ENCODE measurements at places on chromosomes 11 and 22.

DNA sequence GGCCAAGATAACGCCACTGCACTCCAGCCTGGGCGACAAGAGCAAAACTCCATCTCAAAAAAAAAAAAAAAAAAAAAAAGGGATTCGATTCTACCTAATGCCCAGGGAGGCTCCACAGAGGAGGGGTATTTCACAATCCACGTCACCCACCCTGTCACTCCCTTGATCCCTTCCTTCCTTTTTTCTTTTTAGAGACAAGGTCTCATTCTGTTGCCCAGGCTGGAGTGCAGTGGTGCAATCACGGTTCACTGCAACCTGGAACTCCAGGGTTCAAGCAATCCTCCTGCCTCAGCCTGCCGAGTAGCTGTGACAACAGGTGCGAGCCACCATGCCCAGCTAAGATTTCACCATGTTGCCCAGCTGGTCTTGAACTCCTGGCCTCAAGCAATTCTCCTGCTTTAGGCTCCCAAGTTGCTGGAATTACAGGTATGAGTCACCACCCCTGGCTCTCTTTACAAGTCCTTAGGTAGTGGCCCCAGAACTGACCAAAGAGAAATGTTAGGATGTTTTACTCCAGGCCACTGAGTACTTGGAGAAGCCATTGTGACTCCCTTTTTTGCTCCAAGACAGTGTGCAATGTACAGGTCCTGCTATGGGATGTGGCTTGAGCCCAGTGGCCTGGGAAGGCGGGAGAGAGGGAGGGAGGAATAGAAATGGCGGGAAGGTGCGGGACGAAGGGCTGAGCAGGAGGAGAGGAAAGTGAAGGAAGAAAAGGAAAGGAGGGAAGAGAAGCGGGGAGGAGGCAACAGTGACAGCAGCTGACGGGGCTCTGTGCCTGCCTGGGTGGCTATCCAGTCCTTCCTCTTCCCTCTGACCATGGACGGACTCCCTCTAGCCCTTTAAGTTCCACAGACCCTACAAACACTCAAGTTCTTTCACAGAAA, 11.8 kb upstream of the FXYD2 start:
- DNase-seq, result no peak

DNA sequence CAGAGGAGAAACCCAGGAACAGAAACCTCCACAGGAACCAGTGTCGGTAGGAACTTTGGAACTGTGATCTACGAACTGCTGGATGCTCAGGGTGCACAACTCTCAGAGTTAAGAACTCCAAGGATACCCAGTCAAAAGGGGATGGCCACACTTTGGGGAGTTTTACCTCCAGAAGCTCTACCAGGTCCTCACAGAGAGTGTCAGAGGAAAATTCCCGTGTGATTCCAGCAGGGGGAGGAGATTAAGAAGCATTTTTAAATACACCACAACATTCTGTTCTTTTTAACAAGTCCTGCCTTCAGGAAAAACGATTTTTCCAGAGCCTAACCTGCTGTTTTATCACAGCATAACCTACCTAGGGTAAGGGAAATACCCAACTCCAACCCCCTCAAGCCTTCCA, 104.0 kb downstream of the SOX6 start:
- DNase-seq, result no peak

DNA sequence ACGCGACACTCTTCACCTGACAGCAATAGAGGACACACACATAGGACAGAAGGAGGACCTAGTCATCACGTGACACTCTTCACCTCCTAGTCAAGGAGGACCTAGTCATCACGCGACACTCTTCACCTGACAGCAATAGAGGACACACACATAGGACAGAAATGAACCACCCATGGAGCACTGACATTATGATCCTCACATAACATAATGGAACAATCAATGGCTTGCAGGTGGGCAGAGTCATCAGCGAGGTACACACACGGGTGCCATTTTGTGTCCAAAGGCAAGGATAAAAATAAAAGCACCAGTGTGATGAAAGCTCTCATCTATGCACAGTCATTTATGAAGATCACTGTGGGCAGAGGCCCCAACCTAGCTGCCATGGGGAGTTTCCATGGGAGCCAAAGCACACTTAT, 354.7 kb downstream of the LARGE1 start:
- DNase-seq, result no peak

- DNase-seq, result no peak
Measured at GRCh38 chr11:22666688-22667439, 453 bp downstream of the GAS2 start.

- no peak for DNase-seq
Measured at GRCh38 chr22:29121124-29121523, 48.3 kb downstream of the KREMEN1 start.

- DNase-seq, result no peak
Measured at GRCh38 chr11:75420224-75421034, 12.6 kb downstream of the KLHL35 start.

GRCh38 chr22:36341640-36342041, 46.1 kb downstream of the MYH9 start:
- no peak for DNase-seq

DNA sequence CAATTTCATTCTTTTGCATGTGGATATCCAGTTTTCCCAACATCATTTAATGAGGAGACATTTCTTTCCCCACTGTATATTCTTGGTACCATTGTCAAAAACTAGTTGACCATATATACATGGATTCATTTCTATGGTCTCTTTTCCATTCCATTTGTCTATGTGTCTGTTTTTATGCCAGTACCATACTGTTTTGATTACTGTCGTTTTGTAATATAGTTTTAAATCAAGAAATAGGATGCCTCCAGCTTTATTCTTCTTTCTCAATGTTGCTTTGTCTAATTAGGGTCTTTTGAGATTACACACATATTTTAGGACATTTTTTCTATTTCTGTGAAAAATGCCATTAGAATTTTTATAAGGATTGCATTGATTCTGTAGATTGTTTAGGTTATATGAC, 177.5 kb upstream of the POU2AF2 start:
- no peak for DNase-seq

GRCh38 chr22:50684501-50684900, 11.9 kb downstream of the SHANK3 start:
- no peak for DNase-seq

DNA sequence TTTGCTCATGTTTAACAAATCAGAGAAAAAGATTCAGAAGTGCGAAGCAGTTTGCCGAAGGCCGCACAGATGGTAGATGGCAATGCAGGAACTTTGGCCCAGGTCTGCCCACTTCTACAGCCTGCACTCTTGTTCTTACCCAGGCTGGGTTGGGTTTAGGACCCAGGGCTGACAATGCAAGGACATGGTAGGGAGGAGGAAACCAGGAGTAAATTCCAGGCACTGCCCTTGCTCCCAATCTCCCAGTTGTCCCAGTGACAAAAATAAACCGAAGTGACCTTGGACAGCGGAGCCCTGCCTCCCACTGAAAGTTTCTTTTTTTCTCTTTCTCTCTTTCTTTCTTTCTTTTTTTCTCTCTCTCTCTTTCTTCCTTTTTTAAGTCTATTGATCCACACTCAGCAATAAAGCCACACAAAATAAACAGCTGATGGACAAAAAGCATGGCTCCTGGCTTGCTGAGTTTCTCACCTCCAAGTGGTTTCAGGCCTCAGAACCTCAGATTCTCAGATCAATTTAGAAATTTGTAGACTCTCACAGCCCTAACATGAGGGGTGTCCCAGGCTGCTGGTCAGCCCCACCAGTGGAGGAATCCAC, 33.5 kb upstream of the FCHSD2 start:
- DNase-seq, result no peak

- no peak for DNase-seq
Measured at GRCh38 chr11:108929241-108929640, 264.4 kb downstream of the DDX10 start.

DNA sequence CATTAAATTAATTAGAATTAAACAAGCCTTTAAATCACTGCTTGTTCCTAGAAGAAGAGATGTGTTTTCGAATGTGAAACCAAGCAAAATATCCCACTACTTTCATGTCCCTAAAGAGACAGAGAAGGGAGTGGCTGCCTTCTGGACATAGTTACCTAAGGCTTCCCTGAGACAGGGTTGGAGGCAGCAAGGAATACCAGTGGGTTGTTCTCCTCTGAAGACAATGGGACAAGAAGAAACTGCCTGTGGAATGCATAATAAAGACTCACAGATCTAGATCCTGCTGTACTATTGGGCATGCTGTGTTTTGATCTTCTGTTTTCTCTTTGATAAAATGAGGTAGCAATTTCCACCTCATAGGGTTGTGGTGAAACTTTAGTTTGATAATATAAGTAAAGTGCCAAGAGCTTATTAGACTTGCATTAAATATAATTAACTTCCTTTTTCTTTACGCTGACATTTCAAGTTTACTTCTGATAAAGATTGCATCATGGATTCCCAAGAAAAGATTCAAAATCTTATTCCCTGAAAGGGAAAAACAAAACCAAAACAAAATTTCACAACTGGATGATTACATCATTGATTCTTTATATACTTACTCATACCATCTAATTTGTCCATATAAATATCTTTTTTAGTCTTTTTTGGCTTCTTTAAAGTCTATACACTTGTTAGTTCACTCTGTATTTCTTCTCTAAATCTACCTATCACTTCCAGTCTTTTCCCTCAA, 621.3 kb downstream of the ETS1 start:
- no peak for DNase-seq

DNA sequence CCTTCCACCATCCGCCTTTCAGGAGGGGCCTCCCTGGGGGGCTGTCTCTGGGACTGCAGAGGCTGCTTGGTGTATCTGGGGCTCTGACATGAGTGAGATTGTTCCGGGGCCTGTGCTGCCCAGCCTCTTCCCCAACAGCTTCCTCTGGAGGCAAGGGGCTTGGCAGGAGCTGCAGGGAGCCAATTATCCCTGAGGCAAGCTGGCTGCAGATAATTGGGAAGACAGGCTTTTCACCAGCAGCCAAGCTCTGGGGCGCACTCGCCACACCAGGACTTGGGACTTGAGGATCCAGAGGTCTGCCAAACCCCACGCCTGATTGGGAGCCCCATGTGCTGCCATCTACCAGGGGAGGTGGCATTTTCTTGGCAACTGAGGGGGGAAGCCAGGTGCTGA, 15.6 kb upstream of the RTN4R start:
- DNase-seq, result no peak

DNA sequence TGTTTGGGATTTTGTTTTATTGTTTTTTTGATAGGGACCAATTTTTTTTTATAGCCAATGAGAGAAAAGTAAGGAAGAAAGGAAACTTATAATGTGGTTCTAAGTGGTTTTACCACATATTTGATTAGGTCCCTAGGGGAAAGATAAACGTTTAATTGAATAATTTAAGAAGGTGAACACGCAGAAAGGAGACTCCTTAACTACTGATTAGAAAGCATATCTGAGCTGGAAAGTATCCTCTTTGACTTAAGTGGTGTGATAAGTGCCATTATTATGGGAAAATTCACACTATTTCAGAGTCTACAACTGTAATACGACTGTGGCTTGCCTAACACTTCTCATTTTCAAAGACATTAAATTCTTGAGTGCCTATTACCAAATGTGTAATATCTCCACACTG, 106.5 kb upstream of the GRAMD1B start:
- DNase-seq, result no peak

DNA sequence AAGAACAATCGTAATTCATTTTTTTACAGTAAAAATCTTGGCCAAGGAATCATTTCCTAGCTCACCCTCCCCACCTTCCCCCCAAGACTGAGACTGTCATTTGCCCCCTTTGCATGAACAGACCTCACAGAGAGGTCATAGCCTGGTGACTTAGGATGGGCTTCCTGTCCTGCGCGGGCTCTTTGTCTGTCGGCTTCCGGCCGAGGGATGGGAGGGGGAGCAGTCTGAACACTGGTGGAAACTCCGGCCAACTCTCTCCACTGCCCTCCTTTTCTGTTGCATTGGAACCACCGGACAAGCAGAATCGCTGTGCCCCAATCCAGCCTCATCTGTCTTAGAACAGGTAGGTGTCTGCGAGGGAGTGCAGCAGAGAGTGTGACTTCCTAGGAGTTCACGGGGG, 41.7 kb downstream of the TEAD1 start:
- DNase-seq, result no peak

DNA sequence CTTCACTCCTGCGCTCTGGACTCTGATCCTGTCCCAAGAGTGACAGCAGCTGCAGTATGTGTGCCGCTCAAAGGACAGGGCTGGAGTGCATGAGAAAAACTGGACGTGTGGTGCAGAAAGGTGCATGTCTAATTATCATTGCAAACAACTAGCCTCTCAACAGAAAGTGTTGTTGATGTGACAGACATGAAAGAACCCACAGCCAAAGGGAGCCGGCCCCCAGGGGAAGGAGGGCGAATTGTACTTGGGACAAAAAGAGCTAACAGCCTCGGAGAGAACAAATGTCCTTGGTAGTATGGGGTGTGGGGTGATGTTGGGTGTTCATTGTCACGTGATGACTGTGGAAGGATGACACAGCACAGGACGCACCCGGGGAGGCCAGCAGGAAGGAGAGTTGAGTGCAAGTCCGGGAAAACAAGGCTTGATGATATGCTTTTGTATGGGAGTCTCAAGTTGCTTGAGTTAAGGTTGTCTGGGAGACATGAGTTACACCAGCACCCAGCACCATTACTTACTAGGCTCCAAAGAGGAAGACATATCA, 325.5 kb downstream of the NTM start:
- no peak for DNase-seq

- DNase-seq, result no peak
Measured at GRCh38 chr11:35425603-35426212, 6.3 kb upstream of the SLC1A2 start.

DNA sequence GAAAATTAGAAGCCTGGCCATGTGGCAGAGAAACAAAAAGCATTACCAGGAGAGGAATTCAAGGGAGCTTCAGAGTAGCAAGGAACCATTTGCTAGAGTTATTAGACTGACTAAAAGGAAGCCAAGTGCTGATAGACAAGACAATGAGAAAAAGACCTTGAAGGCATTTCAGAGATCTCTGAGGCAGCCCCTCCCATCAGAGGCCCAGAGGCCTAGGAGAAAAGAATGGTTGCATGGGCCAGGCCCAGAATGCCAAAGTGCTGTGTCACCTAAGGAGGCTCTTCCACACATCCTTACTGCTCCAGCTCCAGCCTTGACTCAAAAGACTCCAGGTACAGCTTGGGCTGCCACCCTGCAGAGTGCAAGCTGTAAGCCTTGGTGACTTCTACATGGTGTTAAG, 61.8 kb upstream of the POU2AF2 start:
- DNase-seq, result no peak

GRCh38 chr11:64321533-64321932, 3.6 kb downstream of the PRDX5 start:
- DNase-seq, result no peak

DNA sequence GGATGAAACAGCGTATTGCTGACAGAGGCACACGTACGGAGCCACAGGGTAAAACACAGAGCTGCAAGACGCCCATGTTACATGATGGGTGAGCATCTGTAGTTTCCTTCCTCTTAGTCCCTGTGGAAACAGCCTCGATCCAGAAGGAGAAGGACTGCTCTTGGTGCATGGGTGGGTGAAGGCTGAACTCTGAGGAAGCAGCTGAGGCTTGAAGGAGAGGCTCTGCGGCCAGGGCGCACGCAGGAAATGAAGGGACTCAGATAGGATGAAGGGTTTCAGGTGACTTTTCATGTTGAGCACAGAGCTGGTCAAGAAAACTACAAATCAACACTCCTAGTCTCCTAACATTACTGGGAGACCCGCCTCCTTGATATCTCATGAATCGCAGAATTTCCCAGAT, 65.7 kb upstream of the ADA2 start:
- DNase-seq, result no peak

- DNase-seq, result no peak
Measured at GRCh38 chr11:72763823-72764222, 11.6 kb upstream of the ARAP1 start.

GRCh38 chr11:114259551-114259983, 36.6 kb upstream of the NNMT start:
- DNase-seq, result no peak

Data from stimulated activated CD8-positive, alpha-beta memory T cell treated with anti-CD3 and anti-CD28 coated beads, Interleukin-15, amount 100 ng/mL, for 4 hours (primary cell).